ENCODE measurements at places on chromosomes 6 and 20. TPM values are rescaled to one million over a fixed set of nuclear protein-coding genes. Genes with fewer than 3 reads are reported as not detected.

The FAM209B gene
- total RNA-seq = not detected

- DNase-seq = no peak
These were observed 13.9 kb downstream of the ZNF217 start for GRCh38 chr20:53579581-53580375.

The SLC22A16 gene
- total RNA-seq = 0.50 TPM

DNA sequence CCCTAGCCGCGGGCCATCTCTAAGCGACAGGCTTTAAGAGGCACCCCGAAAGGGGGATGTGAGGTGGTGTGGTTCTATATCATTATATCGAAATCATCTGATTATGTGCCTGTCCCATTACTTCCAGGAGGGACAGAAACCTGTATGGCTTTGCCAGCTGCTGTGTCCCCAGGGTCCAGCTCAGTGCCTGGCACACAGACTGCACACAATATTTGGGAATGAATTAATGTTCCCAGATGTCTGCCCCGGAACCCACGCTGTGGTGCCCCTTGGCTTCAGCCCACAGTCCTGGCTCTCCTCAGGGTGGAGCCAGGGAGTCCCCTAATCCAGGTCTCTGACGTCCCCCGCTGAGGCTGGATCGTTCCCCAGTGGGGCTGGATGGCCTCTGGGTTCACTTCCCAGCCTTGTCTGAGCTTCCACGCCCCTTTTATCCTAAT lies 8.9 kb upstream of the AHCY start:
- DNase-seq = no peak

- no peak for DNase-seq
These were observed 7.5 kb upstream of the BFSP1 start for GRCh38 chr20:17538517-17539170.

- no peak for DNase-seq
These were observed 95.4 kb upstream of the NKX2-2 start for GRCh38 chr20:21609221-21609620.

GRCh38 chr20:3494218-3494617 lies 23.4 kb downstream of the ATRN start:
- no peak for DNase-seq

The FAM83B gene
- total RNA-seq = not detected

The PLCB4 gene
- total RNA-seq = 61.0 TPM

DNA sequence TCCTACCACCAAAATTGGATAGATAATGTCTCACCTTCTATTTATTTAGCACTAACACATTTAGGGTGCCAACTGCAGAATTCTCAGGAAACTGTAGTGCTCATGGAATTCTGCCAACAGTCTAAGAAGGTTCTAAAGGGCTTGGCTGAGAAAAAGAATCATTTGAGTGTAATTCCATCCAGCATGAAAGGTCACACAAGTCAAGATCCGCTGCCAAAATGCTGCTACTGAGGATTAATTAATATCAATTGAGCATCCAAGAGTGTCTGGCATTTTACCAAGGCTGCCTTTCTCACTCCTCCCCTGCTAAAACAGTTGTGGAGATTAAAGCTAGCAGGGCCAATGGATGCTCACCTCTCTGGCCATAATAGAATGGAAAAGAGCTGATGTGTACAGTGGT lies 112.7 kb downstream of the FHL5 start:
- DNase-seq = no peak

The FOXA2 gene
- total RNA-seq = not detected

The L3MBTL1 gene
- 9.9 TPM for total RNA-seq

DNA sequence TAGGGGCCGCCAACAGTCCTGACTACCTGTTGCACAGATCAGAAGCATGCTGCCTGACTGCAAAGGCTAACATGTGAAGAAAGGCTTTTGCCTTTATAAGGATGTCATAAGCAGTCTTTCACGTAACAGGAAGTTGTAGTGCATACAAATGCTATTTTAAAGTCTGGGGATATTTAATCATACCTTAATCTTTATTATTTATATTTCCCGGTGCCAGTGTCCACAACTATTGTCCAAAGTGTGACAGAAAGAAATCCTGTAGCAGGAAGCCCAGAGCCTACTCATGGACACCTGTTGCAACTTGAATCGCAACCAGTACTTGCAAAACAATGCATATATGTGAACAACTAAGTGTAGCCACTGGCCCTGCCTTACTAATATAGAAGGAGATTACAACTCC lies 235.8 kb downstream of the ALDH8A1 start:
- DNase-seq = no peak

DNA sequence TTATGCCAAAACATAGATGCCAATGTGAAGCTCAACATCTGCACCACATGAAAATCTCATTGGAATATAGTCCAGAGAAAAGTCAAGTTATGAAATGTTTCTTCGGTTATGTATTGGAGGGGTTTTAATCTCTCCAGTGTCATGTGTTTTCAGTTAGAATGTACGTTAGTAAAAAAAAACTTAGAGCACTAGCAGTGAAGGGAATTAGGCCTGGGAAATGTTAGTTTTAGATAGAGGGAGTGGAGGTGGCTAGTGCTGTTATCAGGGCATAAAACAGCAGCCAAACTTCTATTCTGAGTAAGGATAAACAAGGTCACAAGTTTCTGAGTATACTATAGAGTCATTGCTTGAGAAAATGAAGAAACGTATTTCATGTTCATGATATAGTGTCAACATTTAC lies 42.9 kb downstream of the HDGFL1 start:
- DNase-seq = no peak

DNA sequence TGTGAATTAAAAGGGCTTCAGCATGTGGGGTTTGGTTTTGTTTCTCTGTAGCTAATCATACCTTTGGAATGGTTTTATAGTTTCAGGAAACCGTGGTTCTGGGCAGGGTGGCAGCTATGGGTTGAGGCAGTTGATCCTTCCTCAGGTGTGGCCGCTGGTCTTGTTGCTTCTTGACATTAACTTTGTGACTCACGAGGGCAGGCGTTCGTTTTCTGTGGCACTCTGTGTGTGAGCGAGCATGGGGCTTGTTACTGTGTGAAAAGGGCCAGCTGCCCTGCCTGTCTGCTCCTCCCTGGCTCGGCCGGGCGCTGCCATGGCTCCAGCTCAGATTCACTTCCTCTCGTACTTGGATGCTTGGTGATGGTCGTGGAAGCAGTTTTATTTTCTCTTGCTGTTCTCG lies 16.2 kb downstream of the DNAJC5 start:
- DNase-seq = no peak

GRCh38 chr6:111113336-111114086 lies 26.2 kb downstream of the SLC16A10 start:
- no peak for DNase-seq

DNA sequence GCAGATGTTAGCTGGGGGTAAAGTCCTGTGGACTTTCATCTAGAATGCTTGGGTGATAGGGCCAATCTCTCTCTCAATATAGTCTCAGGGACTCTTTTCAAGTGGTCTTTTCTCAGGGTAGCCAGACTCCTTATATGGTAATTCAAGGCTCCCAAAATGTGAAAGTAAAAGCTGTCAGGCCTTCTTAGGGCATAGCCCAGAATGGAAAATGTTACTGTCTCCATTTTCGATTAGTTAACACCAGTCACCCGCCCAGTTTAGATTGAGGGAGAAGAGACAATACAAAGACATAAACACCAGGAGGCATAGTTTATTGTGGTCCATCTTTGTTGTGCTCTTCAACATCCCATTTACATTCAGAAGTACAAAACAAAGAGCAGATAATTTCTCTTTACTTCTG lies 295.8 kb downstream of the EPHA7 start:
- no peak for DNase-seq

- DNase-seq = no peak
These were observed 6.7 kb downstream of the RAET1E start for GRCh38 chr6:149891259-149891658.

GRCh38 chr6:10723567-10723881 lies 654 bp downstream of the TMEM14C start:
- peak; percentile 29 for DNase-seq

The HCRTR2 gene
- not detected for total RNA-seq
